ENCODE measurements at places on chromosomes 11 and 22. TPM values are rescaled to one million over a fixed set of nuclear protein-coding genes. Genes with fewer than 3 reads are reported as not detected.

FAM227A gene
- polyA plus RNA-seq: 1.7 TPM

WNT7B gene
- polyA plus RNA-seq: 92.0 TPM

PTPRJ gene
- polyA plus RNA-seq: 55.6 TPM

IGF2 gene
- 4.2 TPM for polyA plus RNA-seq

SLC35F2 gene
- 32.8 TPM for polyA plus RNA-seq

MRGPRX3 gene
- polyA plus RNA-seq: not detected
